NB4 (cell line): ENCODE measurements at places on chromosomes 5 and 9.

DNA sequence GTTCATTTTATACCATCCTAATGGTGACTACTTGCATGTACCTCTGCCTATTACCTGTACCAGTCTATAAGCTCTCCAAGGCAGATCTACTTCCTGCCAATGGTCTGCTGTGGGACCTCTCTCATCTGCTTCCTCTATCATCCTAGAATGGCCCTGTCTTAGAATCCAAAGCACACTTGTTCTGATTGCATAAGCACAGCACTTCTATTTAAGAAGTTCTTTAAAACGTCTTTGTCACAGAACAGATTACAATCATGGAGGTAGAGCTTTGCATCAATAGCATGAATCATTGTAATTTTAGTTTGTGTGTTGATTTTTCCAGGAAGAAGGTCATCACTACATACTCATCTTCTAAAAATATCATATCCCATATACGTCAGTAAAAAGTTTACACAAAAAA lies 131.8 kb upstream of the ACOT12 start:
- peak; percentile 12 for DNase-seq

- peak; percentile 35 for DNase-seq
Measured at GRCh38 chr9:133585481-133586351, 23.5 kb downstream of the FAM163B start.

- DNase-seq, result no peak
Measured at GRCh38 chr5:112064271-112064701, 307.3 kb upstream of the NREP start.

DNA sequence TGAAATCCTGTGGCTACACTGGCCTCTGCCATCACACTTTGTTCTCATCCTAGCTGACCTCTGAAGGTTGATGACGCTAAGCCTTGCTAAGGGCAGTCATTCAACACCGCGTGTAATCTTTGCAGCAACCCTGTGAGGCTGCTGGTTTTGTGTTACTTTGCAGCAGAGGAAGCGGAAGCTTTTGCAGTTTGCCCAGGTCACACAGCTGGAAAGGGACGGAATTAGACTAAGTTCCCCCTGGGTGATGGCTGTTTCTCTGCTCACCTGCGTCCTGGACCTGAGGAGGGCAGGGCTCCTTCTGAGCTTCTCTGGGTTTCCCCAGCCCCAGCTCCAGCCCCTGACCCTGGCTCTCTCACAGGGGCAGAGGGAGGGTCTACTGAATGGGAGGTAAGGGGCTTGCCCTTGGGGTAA lies 7.3 kb upstream of the SLC25A51 start:
- no peak for DNase-seq

GRCh38 chr9:111821006-111821528 lies 26.3 kb upstream of the SHOC1 start:
- no peak for DNase-seq

GRCh38 chr9:13205824-13206223 lies 73.7 kb downstream of the MPDZ start:
- DNase-seq, result peak; percentile 15

DNA sequence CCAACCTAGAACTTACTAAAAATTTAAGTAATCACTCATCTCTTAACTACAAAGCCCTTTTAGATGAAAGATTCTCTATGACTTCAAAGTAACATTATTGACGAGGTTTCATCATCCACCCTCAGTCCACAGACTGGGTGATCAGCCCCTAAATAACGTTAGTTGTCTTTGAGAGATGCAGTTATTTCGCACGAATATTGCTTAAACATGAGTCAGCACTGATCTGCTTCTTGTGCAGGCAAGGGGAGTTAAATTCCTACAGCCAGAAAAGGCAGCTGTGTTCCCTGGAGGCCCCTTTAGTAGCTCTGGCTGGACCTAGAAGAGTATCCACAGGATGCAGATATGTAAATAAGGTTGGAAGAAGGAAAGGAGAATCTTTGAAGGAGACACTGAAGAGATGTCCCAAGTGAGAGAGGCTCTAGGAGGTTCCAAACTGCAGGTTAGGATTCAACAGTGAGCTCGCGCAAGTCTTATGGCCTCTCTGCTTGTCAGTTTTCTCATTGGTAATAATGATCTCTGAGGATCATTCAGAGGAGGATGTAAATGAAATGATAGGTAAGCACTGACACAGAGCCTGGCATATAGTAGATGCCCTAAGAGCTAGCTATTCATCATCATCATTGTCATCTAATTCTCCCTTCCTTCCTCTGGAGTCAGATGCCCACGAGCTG lies 122.2 kb upstream of the MAN2A1 start:
- peak; percentile 92 for DNase-seq

- no peak for DNase-seq
Measured at GRCh38 chr5:367358-368130, 46.0 kb downstream of the AHRR start.

GRCh38 chr9:136519263-136520052 lies 26.4 kb downstream of the NOTCH1 start:
- DNase-seq, result no peak

DNA sequence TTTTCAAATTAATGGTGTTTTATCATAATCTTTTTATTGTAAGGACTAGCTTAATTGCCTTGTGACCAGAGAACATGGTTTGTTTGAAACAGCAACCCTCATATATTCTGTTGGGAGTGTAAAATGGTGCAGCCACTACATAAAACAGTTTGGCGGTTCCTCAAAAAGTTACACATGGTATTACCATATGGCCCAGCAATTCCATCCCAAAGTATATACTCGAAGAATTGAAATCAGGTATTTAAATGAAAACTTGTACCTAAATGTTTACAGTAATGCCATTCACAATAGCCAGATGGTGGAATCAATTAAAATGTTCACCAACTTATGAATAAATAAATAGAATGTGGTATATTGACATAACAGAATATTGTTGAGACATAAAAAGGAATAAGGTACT lies 14.8 kb upstream of the IL33 start:
- no peak for DNase-seq

GRCh38 chr5:93993161-93993560 lies 251.8 kb upstream of the POU5F2 start:
- DNase-seq, result no peak

GRCh38 chr9:106438928-106439327 lies 424.0 kb upstream of the ZNF462 start:
- DNase-seq, result no peak

GRCh38 chr5:39440958-39441624 lies 16.3 kb upstream of the DAB2 start:
- DNase-seq, result no peak

DNA sequence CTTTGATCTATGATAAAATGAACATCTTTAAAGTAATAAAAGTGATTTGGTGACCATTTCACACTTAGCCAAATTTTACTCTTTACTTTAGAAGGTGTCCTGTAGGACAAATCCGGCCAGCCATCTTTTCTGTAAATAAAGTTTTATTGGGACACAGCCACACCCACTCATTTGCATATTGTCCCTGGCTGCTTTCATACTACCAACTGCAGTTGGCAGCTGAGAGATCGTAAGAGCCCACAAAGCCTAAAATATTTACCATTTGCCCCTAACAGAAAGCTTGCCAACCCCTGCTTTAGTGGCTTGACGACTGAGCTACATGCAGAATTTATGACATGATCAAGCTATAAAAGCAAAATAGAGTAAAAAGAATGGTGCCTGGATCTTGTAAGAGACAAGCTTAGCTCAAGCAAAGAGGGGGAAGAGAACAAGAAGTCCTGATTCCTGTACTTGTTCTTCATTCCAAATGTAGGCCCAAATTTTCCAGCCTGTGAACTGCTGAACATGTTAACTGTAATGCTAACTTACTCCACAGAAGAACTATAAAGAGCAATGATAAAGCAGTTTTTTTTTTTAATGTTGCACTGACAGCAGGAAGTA lies 7.4 kb upstream of the FBXO10 start:
- DNase-seq, result no peak

- no peak for DNase-seq
Measured at GRCh38 chr5:1777281-1778137, 22.1 kb downstream of the MRPL36 start.

DNA sequence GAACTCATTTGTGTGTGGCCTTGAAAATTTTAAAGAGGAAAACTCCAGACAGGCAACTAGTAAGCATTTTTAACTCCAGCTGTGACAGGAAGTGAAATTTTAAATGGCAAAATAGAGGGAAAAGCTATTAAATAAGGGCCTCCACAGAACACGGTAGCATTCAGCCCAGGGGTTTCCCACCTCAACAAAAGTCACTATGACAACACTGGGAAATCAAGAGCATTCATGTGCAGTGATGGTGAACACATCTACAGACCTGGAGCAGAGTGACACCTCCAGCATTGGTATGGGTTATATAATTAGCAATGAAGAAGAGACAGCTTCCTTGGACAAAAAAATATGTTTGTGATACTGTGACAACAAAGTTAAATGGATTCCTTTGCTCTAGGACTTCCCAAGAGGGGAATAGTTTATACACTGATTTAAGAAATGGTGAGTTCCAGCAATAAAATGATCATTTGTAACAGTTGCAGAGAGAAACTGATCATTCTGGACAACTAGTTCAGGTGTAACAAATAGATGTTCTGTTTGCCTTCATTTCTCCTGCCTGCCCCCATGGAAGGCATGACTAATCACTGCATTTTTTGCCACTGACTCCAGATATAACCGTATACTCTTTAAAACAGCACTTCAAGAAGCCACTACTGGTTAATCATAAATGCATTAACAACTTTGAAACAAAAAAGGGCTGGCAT lies 93.3 kb upstream of the SLC44A1 start:
- no peak for DNase-seq

GRCh38 chr5:43063721-43064171 lies 23.6 kb upstream of the ANXA2R start:
- DNase-seq, result peak; percentile 92

GRCh38 chr5:64622991-64623390 lies 67.3 kb upstream of the SHISAL2B start:
- DNase-seq, result no peak

DNA sequence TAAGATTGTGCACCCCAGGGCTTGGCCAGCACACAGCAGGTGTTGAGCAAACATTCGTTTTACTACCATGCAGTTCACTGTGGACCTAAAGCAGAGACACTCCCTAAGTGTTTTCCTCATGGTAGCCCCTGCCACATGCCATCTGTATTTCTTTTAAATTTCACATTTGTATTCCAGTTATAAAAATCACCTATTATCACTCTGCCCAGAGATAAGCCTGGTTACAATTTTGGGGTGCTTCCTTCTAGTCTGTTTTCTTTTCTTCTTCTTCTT lies 10.9 kb upstream of the FIBCD1 start:
- DNase-seq, result no peak

DNA sequence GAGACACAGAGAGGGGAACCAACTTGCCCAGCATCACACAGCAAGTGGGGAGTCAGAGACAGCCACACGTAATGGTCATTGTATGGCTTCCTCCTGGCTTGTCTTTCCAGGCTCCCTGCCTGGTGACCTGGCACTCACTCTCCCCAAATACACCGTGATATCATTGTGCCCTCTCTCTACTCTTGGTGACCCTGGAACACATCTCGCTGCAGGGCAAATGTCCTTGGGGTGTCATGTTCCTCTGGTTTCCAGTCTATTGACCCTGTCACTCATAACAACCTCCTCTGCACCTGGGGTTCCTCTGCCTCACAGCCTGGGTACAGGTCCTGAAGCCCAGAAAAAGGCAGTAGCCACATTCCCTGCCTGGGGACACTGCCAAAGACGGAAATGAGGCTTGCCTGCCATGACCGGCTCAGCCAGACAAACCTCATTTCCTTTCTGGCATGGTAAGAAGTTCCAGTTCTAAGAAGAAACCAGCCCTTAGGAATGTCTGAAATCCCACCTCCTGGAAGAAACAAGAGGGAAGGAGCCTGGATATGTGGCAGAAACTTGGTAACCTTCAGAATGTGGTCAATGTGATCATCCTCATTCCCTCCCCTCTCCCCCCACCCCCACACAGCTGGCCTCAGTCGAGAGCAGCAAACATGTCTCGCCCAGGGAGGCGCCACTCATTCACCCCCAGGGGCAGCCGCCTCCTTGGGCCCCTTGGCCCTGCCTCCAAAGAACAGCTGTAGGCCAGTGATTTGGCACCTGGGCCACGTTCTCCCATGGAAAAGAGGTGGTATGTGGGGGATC lies 30.6 kb upstream of the SMU1 start:
- DNase-seq, result no peak

DNA sequence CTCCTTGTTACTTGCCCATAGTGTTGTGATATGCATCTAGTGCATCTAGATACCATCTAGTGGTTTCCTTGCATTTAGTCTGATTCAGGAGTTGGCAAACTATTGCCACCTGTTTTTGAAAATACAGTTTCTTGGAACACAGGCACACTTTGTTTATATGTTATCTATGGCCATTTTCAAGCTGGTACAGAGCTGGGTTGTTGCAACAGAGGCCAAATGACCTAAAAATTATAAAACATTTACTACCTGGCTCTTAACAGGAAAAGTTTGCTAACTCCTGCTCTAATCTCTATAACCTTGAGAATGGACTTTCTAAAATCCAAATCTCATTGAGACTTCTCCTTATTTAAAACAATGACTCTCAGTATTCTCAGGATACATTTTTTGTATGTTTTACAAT lies 19.4 kb upstream of the FBXO38 start:
- DNase-seq, result no peak

DNA sequence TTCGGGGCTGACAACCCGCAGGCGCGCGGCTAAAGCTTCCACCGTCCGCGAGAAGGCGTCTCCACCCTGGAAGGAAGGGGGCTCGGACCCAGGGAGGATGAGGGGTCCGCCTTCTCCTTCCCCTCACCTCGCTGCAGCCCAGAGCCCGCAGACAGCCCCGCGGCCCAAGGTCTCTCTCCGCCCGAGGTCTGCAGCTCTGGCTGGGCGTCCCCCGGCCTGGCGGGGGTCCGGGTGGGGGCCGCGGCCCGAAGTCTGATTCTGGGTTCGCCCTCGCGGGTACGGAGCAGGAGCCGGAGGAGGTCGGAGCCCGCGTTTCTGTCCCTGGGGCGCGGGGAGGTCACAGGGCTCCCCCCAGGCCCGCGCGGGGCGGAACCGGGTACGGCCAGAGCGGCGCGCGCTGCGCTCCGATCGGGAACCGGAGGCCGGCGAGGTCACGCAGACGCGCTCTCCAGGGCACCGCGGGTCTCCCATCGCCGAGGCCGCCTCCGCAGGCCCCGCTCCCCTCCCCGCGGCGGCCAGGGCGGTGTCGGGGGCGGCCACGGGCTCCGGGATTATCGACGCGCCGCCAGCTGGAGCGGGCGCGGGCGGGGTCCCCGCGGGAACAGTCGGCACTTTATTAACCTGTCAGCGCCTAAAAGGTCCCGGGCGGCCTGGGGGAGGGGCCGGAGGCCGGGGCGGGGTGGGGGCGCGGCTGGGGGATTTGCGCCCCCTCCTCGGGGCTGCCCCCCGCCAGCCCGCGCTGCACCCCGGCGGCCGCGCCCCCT lies 11.6 kb downstream of the LHX3 start:
- no peak for DNase-seq

GRCh38 chr5:171226864-171227263 lies 82.2 kb upstream of the TLX3 start:
- DNase-seq, result no peak

- DNase-seq, result no peak
Measured at GRCh38 chr9:15018096-15018637, 107.9 kb upstream of the FREM1 start.

DNA sequence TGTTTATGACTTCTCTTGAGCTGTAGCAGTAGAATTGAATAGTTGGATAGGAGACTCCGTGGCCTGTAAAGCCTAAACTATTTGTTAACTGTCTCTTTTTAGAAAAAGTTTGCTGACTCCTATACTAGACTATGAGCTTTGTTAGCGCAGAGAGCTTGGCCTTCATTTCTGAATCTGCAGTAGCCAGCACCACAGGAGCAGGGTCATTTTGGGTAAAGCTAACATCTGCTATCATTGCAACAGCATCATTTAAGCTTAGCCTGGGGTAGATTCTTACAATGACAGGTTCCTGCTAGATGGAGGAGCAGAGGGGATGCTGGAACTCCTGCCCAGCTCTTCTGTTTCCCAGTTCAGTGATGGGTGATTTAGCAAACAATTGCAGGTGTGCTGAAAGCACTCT lies 133.7 kb upstream of the ASTN2 start:
- no peak for DNase-seq
